ENCODE measurements at places on chromosomes 7 and 10. TPM values are rescaled to one million over a fixed set of nuclear protein-coding genes. Genes with fewer than 3 reads are reported as not detected.

Gene SLC12A9
- total RNA-seq, result 30.1 TPM

DNA sequence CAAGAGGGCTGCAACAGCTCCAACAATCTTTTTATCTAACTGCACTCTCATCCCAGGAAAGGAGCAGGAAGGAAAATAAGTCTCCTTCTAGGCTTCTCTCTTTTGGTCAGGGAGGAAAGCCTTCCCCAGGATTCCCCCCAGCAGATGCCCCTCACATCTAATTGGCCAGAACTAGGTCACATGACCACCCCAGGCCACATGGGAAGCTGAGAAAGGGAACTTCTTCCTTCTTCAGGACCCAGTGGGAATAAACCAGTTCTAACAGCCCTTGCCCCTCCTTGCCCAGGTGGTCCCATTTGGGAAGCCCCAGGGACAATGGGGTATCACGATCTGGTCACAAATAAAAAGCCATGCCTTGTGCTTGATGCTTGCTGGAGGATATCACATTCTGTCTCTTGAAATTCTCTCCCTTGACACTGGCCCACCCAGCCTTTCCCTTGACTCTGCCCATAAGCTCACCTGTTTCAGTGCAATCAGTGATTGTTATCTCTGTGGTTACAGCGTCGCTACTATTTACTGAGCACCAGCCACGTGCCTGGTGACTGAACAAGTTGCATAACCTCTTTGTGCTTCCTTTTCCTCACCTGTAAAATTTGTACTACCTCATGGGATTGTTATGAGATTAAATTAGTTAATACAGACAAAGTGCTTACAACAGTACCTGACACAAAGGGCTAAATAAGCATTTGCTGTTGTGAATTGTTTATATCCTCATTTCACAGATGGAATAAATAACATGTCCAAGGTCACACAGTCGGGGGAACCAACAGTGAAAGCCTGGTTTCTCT is 9.0 kb upstream of the TACR2 start:
- DNase-seq, result no peak

Gene SEMA4G
- total RNA-seq, result 6.0 TPM

Gene SKIDA1
- 0.83 TPM for total RNA-seq

- no peak for DNase-seq
Observed at GRCh38 chr10:133391761-133392518, 2.0 kb upstream of the MTG1 start.

Gene ANLN
- 119 TPM for total RNA-seq
